ENCODE measurements at places on chromosomes 11 and 22. TPM values are rescaled to one million over a fixed set of nuclear protein-coding genes. Genes with fewer than 3 reads are reported as not detected.

Gene MCHR1
- not detected for total RNA-seq

Gene SORL1
- total RNA-seq: 0.78 TPM

Gene MS4A6A
- total RNA-seq: 16.4 TPM

DNA sequence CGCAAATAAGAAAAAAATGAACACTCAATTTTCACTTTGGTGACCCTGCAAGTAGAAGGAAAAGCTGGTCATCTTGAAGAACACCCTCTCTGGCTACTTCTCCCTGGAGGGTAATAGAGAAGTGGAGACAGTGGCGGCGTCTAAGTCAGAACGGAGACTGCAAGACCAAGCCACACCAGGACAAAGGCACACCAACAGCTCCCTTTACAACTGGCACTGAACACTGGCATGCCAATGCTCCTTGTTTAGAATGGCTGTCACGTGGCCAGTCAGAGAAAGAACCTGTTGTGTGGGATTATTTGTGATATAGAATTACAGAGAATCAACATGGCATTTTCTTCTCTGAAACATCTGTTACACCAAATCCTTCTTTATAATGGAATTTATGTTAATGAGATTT lies 61.3 kb upstream of the YPEL1 start:
- H3K36me3 ChIP-seq: peaks cover 31% of the 10 kb centered on the region
- no peak overlapping the region for H3K4me3 ChIP-seq
- DNase-seq: peak; percentile 30
- H3K4me1 ChIP-seq: peaks cover 34% of the 10 kb centered on the region
- no peaks in the 10 kb centered on the region for H3K27me3 ChIP-seq

DNA sequence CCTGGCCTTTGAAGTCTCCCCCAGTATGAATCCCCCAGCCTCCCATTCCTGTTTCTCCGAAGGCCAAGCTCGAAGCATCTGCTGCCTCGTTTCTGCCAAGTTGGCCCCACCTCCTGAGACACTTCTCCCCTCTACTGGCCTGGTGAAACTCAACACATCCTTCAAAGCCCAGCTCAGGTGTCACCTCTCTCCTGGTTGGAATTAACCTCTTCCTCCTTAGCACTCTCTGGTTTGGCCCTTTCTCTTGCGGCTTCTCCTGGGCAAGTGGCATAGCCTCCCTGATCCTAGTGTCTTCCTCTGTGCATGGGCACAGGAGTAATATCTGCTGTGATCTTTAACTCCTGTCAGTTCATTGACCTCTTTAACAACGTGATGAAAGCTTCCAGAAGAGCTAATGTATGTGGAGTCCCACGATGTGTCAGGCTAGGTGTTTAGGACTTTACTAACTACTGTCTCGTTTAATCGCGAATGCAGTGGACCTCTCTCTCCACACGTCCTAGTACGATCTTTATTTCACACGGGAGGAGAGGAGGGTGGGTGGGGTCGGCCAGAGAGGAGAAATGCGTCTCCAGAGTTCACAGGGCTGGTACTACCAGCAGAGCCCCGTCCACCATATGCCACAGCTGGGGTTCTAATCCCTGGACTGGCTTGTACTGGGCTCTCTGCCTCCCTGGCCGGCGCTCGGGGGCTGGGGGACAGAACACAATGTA lies 826 bp upstream of the PTPRJ start:
- H3K36me3 ChIP-seq: no peaks in the 10 kb centered on the region
- H3K27me3 ChIP-seq: no peaks in the 10 kb centered on the region
- peaks cover 8% of the 10 kb centered on the region for H3K4me1 ChIP-seq
- peak overlapping the region; percentile 70 for H3K4me3 ChIP-seq
- DNase-seq: no peak

DNA sequence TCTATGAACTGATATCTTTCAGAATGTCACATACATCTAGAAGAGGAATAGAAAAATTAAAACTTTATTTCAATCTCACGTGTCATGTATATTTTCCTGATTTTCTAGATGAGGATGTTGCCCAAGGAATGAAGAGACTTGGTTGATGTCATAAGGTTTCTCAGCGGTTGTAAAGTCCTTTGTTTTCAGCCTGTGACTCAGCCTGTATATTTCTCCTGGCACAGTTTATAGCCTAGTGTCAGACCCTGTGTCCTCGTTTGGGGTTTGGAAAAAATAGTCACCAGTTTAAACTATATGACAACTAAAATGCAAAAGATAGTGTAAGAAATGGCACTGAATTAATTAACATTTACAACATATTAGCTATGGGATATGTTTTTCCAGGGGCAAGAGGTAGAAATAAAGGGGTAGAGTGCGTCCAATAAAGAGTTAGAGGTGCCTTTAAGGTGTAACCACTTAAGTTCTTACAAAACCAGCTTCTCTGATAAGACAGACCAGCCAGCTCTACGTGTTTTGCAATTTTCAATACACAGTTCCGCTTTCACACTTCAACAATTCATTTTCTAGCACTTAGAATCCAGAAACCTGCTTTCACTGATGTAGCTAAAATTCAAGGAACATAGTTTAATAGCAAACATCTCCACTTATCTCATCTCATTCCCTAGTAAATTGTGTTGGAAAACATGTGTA lies 1432.6 kb upstream of the TENM4 start:
- H3K4me1 ChIP-seq: no peaks in the 10 kb centered on the region
- no peak for DNase-seq
- H3K36me3 ChIP-seq: no peaks in the 10 kb centered on the region
- no peak overlapping the region for H3K27ac ChIP-seq
- H3K4me3 ChIP-seq: no peak overlapping the region
- no peaks in the 10 kb centered on the region for H3K27me3 ChIP-seq

DNA sequence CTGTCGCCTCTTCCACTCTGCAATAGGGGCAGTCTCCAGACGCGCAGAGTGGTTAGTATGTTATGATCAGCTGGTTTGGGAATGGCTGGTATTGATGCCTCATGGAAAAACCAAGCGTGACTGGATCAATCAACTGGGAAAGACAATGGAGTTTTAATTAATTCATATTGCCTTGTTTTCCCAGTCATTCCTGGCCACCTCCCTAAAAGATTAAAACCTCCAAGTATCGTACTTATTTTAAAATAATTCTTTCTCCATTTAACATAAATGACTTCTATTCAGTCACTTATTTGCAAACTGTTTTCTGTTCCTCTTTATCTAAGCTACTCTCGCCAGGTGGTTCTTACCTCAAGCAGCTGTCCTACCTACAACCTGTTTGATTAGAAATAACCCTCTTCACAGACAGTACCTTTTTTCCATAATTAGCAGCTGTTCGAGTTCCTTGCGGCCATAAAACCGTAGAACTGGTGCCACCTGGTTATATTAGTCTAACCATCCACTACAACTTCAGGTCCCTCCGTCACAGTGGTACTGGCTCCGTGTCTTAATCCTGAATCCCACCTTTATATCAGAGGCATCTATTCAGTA lies 898 bp downstream of the ZNF215 start:
- H3K27ac ChIP-seq: peak overlapping the region; percentile 51
- no peak for DNase-seq

Gene PRR5
- 0.34 TPM for total RNA-seq

Gene IFITM10
- 3.2 TPM for total RNA-seq

GRCh38 chr11:8097468-8097867 lies 16.5 kb downstream of the TUB start:
- no peaks in the 10 kb centered on the region for H3K36me3 ChIP-seq
- H3K4me1 ChIP-seq: no peaks in the 10 kb centered on the region
- DNase-seq: no peak
- H3K27ac ChIP-seq: no peak overlapping the region
- H3K27me3 ChIP-seq: no peaks in the 10 kb centered on the region
- H3K4me3 ChIP-seq: no peak overlapping the region

DNA sequence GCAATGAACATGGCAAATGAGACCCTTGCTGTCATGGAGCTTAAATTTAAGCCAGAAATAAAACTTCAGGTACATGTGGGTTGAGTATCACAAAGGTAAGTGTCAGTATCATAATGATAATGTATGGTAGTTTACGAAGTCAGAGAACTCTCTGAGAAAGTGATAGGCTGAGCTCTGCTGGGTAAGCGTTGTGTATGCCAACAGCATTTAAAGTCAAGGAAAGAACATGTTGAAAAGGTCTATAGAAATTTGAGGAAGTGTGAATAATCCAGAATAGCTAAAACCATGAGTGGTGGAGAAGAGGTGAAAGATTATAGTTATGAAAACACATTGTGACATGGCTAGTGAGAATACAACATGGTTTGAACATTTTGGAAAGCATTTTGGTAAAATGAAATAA lies 17.4 kb upstream of the CTSC start:
- no peaks in the 10 kb centered on the region for H3K27me3 ChIP-seq
- H3K36me3 ChIP-seq: no peaks in the 10 kb centered on the region
- no peak overlapping the region for H3K4me3 ChIP-seq
- no peak overlapping the region for H3K27ac ChIP-seq

- no peaks in the 10 kb centered on the region for H3K4me1 ChIP-seq
- H3K4me3 ChIP-seq: no peak overlapping the region
- no peaks in the 10 kb centered on the region for H3K27me3 ChIP-seq
Observed at GRCh38 chr11:68735646-68736045, 15.7 kb downstream of the TESMIN start.
